ENCODE measurements at places on chromosomes 2 and 18.

GRCh38 chr2:898319-898718, 52.3 kb upstream of the SNTG2 start:
- no peak for DNase-seq

GRCh38 chr2:227861011-227861410, 10.4 kb upstream of the DAW1 start:
- no peak for DNase-seq

- DNase-seq = peak; percentile 34
Observed at GRCh38 chr2:154452906-154453493, 245.5 kb upstream of the KCNJ3 start.

GRCh38 chr2:207534417-207534816, 4.7 kb downstream of the CREB1 start:
- DNase-seq = no peak

DNA sequence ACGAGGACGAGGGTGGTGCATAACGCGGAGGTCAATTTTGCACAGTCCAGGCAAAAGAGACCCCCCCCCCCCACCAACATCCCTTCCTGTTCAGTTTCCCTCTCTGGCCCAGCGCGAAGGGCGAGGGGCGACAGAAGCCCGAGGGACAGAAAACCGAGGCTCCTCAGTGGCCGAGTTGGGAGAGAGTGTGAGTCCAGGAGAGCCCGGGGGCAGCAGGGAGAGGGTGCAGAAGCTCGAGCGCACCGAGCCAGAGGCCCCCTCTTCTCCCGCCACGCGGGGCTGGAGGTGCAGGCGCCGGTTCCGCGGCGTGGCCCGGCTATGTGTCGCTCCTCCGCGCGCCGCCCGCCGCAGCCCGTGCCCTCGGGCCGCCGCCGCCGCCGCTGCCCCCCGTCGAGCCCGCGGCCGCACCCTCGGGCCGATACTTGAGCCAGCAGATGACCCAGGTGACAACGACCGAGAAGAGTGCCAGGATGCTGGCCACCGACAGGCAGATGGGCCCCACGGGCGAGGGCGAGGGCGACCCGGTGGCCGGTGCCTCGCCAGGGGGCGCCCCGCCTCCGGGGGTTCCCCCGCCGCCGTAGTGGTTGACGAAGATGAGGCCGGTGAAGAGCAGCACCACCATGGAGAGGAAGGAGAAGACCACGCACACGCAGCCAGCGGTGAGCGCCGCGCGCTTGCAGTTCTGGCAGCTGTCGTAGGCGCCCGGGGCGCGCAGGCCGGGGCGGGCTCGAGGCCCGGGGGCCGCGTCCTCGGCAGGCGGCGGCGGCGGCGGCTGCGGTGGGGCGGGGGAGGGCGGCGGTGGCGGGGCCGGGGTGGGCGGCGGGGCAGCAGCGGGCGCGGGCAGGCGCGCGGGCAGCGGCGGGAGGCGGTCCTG, 20.2 kb upstream of the PAX3 start:
- peak; percentile 41 for DNase-seq

- no peak for DNase-seq
Observed at GRCh38 chr2:120384486-120385354, 38.8 kb downstream of the INHBB start.

DNA sequence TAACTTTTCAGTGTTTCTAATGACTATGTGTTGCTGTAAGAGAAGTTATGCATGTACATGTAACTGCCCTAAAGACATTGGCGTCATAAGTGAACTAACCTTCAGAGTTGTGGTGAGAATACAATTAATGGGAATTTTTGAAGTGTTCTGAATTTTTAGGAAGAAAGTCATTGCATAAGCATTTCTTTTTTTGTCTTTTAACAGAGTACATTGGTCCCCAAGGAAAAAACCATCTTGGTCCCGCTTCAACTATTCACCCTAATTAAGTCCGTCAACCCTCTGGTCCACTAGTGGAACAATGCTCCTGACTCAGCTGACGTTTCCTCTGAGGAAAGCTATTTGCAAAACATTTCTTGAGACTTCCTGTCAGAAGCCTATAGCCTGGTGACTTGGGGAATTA, 41.1 kb upstream of the VIT start:
- peak; percentile 92 for DNase-seq

GRCh38 chr18:13559754-13560153, 166.6 kb downstream of the FAM210A start:
- DNase-seq = no peak

GRCh38 chr2:55649211-55649610, 31.8 kb upstream of the PPP4R3B start:
- no peak for DNase-seq

DNA sequence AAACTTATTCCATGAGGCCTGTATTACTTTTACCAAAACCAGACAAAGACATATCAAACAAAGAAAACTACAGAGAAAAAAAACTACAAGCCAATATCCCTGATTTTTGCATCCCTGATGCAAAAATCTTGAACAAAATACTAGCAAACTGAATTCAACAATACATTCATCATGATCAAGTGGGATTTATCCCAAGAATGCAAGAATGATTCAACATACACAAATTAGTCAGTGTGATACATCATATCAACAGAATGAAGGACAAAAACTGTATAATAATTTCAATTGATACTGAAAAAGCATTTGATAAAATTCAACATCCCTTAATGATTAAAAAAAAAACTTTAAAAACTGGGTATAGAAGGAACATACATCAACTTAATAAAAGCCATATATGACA, 106.8 kb downstream of the SLC39A10 start:
- DNase-seq = no peak

DNA sequence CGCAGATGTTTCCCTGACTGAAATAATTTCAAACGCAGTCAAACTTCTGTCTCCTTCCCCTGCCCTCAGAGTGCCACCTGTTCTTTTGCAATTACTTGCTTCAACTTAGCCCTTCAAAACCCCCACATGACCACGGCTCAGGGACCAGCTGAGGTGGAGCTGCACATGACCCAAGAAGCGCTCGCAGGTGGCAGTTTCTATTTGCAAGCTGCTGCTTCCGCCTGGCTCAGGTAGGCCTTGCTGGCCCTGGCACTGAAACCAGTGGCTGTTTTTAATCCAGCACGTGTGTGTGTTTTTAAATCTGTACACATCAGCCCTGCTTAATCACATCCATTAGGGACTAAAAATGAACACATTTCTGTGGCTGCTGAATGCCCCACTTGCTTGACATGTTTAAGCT, 95.3 kb downstream of the CCDC93 start:
- DNase-seq = no peak

DNA sequence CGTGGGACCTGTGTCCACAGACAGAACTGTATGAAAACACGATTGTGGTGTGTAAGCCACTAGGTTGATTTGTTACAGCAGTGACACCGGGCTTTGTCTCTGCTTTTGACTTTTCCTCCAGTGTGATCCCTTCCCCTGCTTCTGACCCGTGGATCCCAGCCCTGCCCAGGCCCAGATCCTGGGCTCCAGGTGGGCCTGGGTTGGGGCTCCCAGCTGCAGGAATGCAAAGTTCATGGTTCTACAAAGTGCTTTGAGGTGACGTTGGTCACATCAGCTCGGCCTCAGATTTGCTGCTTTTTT, 26.8 kb downstream of the HPCAL1 start:
- no peak for DNase-seq

- DNase-seq = no peak
Observed at GRCh38 chr2:234638966-234639365, 142.1 kb upstream of the ARL4C start.

DNA sequence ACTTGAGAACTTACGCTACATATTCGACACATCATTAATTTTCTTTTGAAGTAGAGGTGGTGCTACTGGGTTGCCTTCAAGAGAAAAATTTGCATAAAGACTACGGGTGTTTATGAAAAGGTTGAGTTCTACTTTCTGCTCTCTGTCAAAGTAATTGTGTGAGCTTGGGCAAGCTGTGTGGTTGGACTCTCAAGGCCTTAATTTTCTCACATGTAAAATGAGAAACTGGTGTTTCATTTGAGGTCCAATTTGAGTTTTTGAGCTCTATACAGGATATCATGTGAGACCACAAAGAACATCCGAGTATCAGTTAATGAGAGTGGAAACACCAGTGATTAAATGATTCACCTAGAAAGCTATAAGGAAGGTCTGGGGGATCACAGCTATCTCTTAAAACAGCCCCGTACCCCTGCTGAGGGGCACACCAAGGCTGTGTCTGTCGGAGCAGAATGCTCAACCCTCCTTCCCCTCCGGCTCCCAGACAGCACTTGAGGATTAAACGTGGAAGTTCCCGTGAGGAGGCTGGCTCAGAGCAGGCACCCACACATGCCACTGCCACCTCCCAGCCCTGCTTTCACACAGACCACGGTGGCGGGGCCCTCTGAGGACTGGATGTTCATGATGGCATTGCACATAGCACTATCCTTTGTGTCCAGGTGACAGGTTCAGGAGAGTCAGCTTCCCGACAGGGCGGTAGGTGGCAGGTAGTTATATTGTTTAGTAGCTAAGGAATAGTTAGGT, 191.8 kb downstream of the RNF144A start:
- DNase-seq = no peak

- peak; percentile 75 for DNase-seq
Observed at GRCh38 chr2:105179469-105180372, 61.8 kb upstream of the GPR45 start.
